ENCODE measurements at places on chromosomes 12 and 14.
A peak's percentile ranks its signal among the peaks of the same experiment; 100 is the strongest.

DNA sequence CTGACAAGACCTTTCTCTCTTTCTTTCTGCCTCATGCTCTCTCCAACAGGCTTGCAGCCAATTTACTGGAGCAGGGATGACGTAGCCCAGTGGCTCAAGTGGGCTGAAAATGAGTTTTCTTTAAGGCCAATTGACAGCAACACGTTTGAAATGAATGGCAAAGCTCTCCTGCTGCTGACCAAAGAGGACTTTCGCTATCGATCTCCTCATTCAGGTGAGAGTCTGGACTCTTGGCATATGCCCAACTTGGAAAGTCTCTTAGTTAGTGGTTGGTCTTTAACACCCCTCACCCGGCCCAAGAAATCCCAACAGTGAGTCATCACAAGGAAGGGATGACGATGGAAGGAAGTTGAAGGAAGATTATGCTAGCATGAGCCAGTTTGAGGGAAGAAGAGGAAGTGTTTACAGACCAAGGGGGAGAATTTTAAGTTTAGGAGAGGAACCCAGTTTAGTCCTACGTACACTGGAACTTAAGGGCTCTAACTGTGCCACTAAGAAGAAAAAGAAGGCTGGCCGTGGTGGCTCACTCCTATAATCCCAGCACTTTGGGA is 189.7 kb downstream of the ETV6 start:
- DNase-seq: no peak

DNA sequence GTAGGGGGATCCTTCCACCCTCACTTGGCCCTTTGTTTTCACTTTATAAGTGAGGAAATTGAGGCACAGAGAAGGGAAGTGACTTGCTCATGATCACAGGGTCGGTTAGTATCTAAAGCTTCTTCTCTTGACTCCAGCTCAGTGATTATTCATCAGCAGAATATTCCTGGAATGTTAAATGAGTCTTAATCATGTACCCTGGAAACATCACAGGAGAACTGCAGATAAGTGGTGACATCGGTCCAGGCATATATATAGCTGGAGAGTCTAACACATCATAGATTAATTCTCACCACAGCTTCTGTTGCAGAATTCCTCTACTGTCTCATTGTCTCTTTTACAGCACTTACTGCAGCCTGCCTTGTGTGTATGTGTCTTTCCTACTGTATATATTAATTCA is 69.9 kb downstream of the PAH start:
- DNase-seq: no peak

GRCh38 chr14:58177125-58177524 is 22.8 kb upstream of the ACTR10 start:
- no peak for DNase-seq

DNA sequence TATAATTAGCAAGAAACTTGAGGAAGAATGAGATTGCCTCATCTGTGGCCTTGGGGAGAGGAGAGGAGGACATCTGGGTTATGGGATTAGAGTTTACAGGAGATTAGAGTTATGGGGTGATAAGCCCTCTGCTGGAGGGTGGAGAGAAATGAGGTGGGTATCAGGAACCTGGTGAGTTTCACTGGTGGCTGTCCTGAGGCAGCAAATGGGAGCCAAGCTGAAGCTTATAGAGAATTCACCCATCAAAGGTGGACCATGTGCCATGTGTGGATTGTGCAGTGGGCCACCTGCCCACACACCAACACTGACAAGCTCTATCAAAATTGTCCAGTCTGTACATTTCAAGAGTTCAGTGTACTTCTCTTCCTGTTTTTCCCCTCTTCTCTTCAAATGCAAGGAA is 135.3 kb downstream of the AEBP2 start:
- no peak for DNase-seq

- DNase-seq: no peak
Measured at GRCh38 chr12:70213707-70214106, 29.5 kb upstream of the CNOT2 start.

- no peak for DNase-seq
Measured at GRCh38 chr12:100859063-100859627, 64.6 kb downstream of the ANO4 start.

GRCh38 chr14:80427101-80427500 is 215.8 kb upstream of the DIO2 start:
- DNase-seq: no peak

DNA sequence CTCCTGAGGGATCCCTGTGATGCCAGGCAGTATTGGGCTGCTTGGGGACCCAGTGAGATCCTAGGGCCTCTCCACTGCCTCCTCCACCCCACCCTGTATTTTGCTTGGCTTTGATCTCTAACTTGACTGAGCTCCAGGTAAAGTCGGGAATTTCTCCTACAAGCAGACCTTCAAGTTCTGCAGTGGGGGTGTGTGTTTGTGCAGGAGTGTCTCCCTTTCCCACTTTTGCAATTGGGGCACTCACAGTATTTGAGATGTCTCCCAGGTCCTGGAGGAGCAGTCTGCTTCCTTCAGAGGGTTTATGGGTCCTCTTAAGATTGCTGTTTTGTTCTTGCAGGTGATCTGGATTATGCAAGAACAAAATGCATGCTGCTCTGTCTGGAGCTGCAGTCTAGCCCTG is 68.9 kb downstream of the ALG10B start:
- no peak for DNase-seq

DNA sequence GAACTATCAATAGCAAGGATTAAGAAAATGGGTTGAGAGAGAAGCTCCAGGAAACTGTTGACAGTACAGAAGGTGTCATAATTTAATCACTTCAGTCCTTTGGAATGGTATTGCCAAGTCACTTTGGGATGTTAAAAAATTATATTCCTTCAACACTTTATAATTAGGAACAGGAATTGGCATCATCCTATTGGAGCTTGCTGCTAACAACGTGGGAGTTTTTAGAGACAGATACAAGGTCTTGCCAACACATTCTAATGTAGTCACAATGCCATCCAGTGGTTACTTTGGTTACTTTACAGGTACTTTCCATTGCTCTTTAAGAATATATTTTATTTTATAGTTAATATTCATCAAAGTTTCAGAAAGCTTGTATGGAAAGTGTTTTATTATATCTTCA is 310.1 kb downstream of the SYT1 start:
- no peak for DNase-seq

- DNase-seq: no peak
Measured at GRCh38 chr12:48985475-48985897, 7.4 kb downstream of the WNT1 start.

- DNase-seq: no peak
Measured at GRCh38 chr14:96136371-96137005, 68.2 kb upstream of the BDKRB2 start.

- no peak for DNase-seq
Measured at GRCh38 chr12:94618995-94619695, 31.2 kb downstream of the TMCC3 start.

DNA sequence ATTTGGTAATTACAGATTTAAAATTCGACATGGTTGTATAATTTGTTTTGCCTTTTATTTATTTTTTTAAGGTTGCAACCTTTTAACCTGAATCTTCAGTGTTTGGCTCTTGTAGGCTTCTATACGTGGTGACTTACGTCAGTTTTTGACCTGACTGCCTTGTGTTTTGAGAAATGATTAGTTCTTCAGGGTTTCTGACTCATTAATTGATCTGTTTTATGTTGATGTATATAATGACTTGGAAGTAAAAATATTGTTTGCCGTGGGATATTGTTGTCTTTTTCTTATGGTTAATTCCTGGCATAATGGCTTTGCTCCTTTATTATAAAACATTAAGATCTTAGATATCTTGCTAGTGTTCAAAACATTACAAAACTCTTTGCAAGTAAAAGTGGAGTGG is 2.5 kb downstream of the RASSF8 start:
- DNase-seq: no peak

DNA sequence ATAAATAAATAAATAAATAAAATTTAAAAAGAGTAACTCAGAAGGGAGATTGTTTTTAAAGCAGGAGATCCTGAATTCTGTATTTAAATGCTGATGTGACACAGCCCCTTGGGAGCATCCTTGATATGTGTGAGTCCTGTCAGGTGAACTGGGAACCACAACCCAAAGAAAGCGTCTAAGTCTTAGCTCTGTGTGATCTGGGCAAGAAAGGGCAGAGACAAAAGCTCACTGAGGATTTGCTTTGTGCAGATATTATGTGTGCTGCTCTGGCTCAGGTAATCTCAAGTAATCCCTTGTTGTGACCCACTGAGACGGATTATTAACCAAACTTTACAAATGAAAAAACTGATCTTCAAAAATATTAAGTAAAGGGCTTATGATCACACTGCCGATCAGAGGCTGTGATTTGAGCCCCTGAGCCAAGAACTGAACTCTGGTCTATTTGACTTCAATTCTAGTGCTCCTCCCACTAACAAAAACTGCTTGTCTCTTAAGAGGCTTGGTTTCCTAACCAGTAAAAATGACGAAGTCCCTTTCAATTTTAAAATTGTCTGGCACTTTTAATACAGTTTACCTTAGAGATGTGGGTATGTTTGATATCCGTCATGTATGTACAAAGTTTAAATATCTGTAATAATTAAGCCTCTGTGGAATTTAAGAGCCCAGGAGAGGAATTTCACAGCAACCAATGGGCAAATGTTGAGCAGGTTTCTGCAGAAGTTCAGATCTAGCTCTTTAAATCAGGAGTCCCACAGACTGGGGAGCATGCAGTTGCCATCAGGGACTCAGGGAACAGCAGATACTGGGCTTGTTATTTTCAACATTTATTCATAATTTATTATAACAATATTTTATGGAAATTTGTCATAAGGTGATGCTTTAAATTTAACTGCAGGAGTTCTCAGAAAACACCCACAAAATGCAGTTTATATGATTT is 46.1 kb downstream of the CPM start:
- no peak for DNase-seq

DNA sequence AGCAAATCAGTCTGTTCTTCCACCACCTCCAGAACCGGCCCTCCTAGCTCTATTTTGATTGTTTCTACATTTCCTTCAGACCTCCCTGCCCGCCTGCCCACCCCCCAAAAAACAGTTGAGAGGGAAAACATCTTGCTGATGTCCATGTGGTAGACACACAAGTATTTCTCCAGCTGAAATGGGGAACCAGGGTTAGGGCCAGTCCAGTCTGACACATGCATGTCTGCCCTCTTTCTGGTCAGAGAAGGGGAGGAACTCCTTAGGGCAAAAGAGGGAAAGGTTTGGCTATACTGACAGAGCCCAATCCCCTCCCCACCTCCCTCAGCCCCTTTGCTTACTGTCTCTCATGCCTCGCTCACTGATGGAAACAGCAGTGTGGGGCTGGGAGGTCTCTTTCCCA is 3.4 kb downstream of the CD9 start:
- no peak for DNase-seq

- DNase-seq: no peak
Measured at GRCh38 chr12:27610374-27610773, 85.9 kb upstream of the REP15 start.

DNA sequence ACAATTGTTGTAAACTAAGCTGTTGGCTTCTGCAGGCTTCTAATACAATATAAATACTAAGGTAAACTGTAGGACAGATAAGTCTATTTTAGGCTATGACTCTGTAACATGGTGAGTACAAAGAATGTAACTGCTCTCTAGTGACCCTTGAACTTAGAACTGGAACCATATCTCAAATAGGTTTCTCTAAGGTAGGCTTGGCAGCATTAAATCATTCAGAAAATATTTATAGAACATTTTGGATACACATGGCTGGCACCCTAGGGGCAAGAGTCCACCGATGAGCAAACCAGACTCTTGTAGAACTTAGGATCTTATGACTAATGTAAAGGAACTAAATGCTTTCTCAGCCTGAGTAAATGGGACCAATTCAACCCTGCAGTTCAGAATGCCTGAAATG is 19.4 kb upstream of the SLC25A3 start:
- no peak for DNase-seq

DNA sequence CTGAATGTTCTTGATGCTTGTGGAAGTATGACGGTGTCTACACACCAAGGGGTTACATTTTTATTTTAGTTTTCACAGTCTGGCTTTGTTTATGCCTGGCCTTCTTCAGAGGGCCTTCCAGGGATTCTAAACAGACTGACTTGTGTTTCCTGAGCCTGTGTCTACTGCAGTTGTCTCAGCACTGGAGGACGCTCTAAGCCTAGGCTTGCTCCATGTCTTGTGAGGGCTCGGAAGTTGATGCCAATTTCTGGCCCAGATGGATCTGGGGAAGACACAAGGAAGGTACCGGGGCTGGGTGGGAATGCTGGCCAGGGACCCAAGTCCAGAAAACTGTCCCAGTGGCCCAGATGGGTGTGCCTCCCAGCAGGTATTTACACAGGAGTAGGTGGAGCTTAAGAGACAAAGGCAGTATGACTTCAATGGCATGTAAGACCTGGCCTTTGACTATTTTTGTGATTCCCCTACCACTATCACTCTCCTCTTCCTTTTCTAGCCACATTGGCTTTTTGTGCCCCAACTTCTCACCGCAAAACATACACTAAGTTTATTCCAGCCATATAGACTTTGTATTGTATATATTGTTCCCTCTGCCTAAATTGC is 56.9 kb downstream of the GPR137C start:
- no peak for DNase-seq

DNA sequence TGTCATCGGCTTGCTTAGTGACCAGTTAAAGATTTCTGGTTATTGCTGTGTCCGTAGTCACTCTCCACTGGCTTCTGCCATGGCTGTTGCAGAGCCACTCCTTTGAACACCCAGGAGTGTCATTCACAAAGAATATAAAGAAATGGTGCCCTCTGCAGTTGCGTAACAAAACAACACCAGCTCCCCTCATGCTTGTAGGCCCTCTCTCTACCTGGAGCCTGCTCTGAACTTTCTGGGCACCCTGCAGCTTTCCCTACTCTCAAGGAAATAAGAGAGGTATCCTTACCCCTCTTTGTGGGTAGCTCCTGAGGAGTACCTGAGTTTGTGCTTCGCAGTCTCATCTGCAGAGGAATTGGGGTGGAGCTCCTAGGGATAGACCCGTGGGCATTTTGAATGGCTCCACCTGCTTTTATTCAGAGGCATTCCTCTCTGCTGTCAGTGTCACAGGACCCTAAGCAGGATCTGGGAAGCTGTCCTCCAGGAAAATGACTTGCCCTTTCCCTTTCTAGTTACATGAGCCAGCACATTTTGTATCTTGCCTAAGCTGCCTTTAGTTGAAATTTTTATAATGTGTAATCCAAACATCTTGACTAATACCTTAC is 97.2 kb upstream of the TMEM260 start:
- DNase-seq: no peak

GRCh38 chr14:101810897-101811621 is 49.5 kb downstream of the PPP2R5C start:
- no peak for DNase-seq

DNA sequence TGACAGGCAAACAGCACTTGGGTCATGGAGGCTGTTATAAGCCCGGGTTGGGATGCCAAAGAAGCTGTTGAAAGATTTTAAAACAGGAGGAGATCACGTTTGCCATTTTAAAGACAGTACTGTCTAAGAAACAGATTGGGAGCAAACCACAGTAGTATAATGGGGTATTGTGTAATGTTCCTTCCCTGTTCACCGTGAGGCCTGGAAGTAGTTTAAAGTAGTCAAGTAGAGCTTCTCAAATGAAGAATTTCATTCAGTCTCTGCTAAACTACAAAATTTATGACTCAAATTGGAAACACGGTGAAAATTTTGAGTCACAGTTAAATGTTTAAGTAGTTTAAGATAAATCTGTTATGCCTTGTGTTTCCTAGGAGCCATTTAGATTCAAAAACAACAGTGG is 35.8 kb downstream of the ATP2A2 start:
- peak; percentile 57 for DNase-seq

- no peak for DNase-seq
Measured at GRCh38 chr14:90093942-90094595, 32.3 kb downstream of the KCNK13 start.

GRCh38 chr12:116443821-116444589 is 115.2 kb upstream of the MAP1LC3B2 start:
- peak; percentile 42 for DNase-seq

- no peak for DNase-seq
Measured at GRCh38 chr12:118821386-118821925, 159.9 kb upstream of the SRRM4 start.

GRCh38 chr14:83863042-83863774 is 1666.7 kb upstream of the FLRT2 start:
- no peak for DNase-seq
